NCI-H1417 treated with DMSO at 0.1 percent for 48 hours (cell line): ENCODE measurements at places on chromosomes 13 and 19.

GRCh38 chr19:19619181-19619848 is 828 bp upstream of the PBX4 start:
- no peak for DNase-seq

GRCh38 chr13:77860507-77860981 is 58.1 kb downstream of the EDNRB start:
- DNase-seq = no peak

DNA sequence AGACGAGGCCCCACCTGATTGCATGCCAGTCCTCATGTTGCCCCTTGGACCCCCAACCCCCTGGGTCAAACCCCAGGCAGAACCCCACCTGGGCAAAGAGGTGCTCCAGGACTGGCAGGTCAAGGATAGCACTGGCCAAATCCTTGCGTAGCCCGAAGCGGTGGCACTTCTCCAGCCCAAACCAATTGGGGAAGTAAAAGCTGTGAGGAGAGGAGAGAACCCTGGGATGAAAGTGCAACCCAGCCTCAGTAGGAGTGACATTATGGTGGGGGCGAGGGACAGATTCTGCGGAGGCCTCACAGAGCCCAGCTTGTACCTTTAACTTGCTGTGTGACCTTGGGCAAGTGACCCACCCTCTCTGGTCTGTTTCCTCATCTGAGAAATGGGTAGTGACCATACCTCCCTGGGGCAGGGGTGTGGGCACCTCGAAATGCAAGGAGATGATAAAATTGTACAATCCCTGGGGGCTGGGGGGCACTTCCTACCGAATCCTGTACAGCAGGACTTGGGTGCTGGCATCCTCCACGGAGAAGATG is 4.4 kb downstream of the JAK3 start:
- no peak for DNase-seq

DNA sequence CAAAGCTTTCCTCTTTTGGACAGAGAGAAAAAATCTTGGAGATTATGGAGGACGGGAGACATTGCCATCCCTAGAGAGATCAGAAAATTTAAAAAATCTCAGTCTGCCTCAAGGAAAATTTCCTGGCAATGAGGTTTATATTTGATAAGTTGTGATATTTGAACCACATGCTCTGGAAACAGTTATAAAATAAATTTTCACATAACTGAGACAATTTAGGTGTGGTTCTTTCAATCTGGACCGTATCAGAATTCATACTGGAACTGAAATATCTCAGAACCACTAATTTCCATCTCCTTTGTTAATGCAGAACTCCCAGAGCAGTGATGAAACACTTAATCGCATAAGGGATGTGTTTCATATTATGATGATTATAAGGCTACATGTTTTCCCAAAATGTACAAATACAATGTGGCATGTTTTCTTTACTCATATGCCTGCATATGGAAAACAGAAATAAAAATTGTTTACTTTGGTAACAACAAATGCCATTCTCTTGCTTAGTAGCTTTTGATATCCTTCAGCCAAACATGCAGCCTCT is 13.7 kb downstream of the UBE2L5 start:
- no peak for DNase-seq

GRCh38 chr13:54210397-54211049 is 1181.9 kb downstream of the OLFM4 start:
- DNase-seq = no peak

- no peak for DNase-seq
Measured at GRCh38 chr13:110371550-110372465, 64.7 kb downstream of the COL4A2 start.
